ENCODE measurements at places on chromosomes 4 and X. TPM values are rescaled to one million over a fixed set of nuclear protein-coding genes. Genes with fewer than 3 reads are reported as not detected.

DNA sequence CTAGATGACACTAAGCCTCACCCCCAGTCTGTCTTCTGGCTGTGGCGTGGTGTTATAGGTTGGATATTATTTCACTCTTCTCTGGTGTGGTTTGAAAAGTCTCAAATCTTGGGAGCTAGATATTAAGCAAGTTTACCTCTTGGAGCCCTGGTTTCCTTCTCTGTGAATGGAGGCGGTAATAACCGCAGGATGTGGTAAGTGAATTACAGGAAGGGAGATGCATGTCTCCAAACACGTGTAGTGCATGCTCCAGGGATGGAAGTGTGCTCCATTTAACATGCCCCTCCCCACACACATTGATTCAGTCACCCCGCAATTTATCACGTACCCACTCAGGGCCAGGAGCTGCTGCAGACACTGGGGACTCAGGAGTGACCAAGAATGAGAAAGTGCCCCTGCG is 4.9 kb downstream of the ZNF275 start:
- DNase-seq, result no peak

DNA sequence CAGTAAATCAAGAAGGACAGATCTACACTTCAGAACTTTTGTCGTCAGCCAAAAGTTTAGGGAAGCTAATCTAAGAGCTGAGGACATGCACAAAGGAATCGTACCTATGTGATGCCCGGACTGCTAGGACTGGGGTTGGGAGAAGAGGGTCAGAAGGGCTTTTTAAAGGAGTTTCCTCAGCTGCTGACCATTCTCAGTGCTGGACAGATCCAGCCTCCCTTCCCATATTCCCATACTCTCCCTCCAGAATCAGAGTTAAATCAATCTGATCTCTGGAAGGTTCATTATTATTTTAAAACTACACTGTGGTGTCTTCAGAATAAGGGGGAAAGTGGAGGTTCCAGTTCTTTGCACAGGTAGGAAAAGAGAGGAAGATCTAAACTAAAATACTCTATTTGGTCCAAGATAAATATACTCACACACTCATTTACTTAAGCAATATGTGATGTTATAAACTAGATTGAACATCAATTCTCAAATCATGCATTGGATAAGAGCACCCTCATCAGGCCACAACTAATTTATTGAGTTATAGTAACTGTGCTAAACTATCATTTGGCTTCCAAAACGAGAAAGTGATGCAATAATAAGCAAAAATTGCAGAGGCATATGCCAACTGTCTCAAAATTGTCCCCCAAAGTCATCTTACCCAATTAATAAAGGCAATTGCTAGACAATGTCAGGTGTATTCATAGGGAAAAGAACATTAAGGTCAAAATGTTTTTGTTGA is 124.7 kb downstream of the HNRNPD start:
- DNase-seq, result no peak

- no peak for DNase-seq
Observed at GRCh38 chr4:139188648-139189416, 11.8 kb upstream of the ELF2 start.

DNA sequence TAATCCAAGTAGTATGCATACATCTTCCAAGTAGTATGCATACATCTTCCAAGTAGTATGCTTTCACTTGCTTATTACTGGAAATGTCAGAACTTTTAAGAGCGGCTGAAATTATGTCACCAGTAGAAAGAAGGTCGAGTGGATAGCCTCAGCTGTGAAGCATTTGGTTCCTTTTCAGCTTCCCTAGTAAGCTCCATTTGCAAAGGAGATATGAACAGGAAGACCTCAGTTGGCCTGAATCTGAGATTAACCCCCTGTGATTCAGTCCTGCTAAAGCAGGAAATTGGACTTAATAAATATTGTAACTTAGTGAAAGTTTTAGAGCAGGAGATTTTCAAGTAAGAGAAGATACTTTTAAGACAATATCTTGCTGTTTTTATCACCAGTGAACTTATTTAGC is 48.1 kb downstream of the PCDH7 start:
- no peak for DNase-seq

- no peak for DNase-seq
Observed at GRCh38 chrX:21657318-21658151, 595 bp downstream of the KLHL34 start.

DNA sequence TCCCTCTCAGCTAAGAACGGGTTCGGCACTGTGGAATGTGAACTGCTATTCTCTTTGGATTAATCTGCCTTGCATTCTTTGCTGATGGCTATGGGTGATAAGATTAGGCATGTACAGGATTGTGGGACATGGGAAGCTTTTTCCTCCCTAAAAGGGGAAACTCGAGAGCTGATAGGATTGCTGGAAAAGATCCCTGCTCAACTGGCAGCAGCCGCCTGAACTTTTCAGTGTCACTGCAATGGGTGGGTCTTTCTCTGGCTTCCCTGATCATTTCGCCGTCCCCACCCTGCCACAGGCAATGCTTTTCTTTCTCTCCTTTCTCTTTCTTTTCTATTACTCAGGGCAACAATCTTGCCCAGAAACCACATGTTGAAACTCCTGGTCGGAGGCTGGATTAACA is 20.5 kb downstream of the PAGE2 start:
- DNase-seq, result no peak

- no peak for DNase-seq
Observed at GRCh38 chr4:124092101-124092500, 620.4 kb downstream of the ANKRD50 start.

- DNase-seq, result no peak
Observed at GRCh38 chrX:86149119-86149518, 868 bp downstream of the DACH2 start.

DNA sequence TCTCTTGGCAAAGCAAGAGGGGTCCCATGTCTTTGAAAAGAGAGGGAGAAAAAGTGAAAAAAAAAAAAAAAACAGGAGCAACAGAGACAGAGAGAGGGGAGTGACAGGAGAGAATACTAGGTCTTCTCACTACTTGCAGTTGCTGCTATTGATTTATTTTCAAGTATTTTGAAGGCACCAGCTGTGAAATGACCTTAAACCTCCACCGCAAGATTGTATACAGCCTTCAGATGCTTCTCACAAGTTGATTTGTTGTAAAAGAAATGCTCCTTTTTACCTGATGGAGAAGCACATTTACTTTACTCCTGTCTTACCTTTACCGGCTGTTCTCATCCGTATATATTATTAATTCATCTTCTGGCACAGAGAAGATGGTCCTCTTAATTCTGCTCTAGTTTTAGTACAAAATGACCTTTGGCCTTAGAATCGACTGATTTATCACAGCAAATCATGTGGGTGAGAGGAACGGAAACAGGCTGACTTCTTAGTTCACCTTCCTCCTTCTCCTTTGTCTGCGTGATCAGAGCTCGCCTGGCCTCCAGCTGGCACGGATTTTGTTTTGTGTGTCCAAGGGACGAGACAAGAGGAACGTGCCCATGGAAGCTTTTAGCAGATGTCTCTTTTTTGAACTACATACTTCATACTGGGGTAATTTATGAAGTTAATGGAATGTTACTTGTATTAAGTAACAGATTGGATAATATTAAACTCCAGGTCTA is 82.4 kb upstream of the PACRGL start:
- DNase-seq, result peak; percentile 57

DNA sequence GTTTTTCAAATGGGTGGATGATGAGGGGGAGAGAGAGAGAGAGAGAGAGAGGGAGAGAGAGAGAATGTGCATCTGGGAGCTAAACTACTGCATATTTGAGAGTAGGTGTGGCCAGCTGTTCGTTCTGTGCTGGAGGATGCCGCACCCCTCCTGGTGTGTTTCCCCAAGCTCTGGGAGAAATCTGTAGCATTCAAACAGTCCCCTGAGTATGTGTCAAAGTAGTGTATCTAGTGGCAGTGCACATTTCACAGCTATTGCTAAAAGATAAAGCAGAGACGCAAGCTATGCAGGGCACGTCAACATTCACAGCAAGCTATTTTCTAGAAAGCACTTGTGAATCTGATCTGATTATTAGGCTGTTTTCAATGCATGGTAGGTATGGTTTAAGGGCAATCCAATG is 83.5 kb upstream of the LIMCH1 start:
- DNase-seq, result no peak

GRCh38 chr4:160745126-160745525 is 1418.7 kb downstream of the FSTL5 start:
- no peak for DNase-seq

- no peak for DNase-seq
Observed at GRCh38 chrX:104567506-104567905, 1.5 kb downstream of the IL1RAPL2 start.

DNA sequence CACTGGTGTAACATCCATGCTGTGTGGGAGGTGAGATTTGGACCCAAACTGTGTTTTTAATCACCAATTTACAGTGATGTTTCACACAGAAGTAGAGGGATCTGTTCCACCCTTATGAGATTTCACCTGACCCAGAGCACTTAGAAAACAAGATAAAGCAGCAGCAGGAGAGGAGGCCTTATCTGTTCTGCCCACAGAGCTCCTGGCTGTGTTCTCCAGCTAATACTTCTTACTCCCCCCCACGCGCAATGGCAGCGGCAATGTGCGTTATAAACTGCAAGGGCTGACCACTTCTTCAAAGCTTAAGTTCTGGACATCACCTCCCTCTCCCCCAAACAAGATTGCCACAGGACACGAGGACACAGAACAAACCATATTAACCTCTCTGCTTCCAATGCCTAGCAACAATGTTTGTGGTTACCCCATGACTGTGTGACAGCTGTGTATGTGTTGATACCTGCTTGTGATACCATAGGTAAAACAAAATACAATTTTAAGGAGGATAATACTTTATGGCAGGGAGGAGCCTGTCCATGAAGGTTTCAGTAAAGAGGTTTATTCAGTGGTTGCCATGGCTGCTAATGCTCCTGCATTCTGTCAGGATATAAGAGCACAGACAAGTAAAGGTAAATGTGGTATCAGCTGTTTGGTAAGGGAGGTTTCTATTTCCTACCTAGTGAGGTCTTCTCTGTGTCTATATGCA is 210.0 kb downstream of the SOWAHB start:
- peak; percentile 30 for DNase-seq

- no peak for DNase-seq
Observed at GRCh38 chrX:34918091-34918736, 24.4 kb upstream of the FAM47B start.

- DNase-seq, result no peak
Observed at GRCh38 chr4:53919535-53919934, 144.9 kb downstream of the CHIC2 start.

GRCh38 chrX:78283511-78283910 is 43.9 kb downstream of the CYSLTR1 start:
- no peak for DNase-seq

Gene RHOH
- total RNA-seq, result 2.8 TPM

Gene ART3
- total RNA-seq, result 1.1 TPM

Gene FHDC1
- total RNA-seq, result 14.9 TPM

Gene GRIPAP1
- 45.0 TPM for total RNA-seq

Gene FGA
- total RNA-seq, result not detected
